ENCODE measurements at places on chromosomes 4 and X. TPM values are rescaled to one million over a fixed set of nuclear protein-coding genes. Genes with fewer than 3 reads are reported as not detected.

NAP1L3 gene
- total RNA-seq = 0.57 TPM

- no peaks in the 10 kb centered on the region for H3K27me3 ChIP-seq
- DNase-seq = no peak
- no peak overlapping the region for H3K27ac ChIP-seq
- no peak overlapping the region for H3K4me3 ChIP-seq
Observed at GRCh38 chr4:124230268-124230667, 482.3 kb downstream of the ANKRD50 start.

DNA sequence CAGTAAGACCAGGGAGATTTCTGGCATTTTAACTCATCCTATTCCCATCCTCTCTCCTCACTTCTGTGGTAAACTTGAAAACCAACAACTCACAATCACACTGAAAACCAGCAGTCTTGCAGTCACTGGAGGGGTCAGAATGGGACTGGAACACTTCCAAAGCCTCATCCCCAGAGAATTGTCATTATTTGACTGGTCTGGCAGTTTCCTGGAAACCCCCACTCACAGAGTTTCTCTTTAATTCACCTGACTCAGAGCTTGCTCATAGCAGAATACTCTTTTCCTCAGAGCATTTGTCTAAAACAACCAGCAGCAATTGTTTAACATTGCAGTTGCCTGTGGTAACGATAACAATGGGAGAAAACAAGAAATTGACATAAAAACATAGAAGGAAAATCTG, 7.3 kb upstream of the RAB9B start:
- H3K27ac ChIP-seq = no peak overlapping the region
- DNase-seq = no peak
- H3K4me3 ChIP-seq = no peak overlapping the region
- H3K27me3 ChIP-seq = peaks cover 2% of the 10 kb centered on the region
- no peaks in the 10 kb centered on the region for H3K36me3 ChIP-seq
- no peaks in the 10 kb centered on the region for H3K4me1 ChIP-seq

- peaks cover 3% of the 10 kb centered on the region for H3K27me3 ChIP-seq
- no peak overlapping the region for H3K27ac ChIP-seq
- H3K4me3 ChIP-seq = no peak overlapping the region
- H3K36me3 ChIP-seq = no peaks in the 10 kb centered on the region
Observed at GRCh38 chr4:52788806-52789205, 37.6 kb upstream of the ERVMER34-1 start.

Measured in activated CD8-positive, alpha-beta T cell treated with anti-CD3 and anti-CD28 coated beads, Interleukin-2, amount 10 ng/mL, durations not matched to agents 7 days and 5 days (primary cell).